ENCODE measurements at places on chromosomes 3 and 15.

- no peak for DNase-seq
These were observed 86.9 kb downstream of the KLF15 start for GRCh38 chr3:126270145-126270811.

DNA sequence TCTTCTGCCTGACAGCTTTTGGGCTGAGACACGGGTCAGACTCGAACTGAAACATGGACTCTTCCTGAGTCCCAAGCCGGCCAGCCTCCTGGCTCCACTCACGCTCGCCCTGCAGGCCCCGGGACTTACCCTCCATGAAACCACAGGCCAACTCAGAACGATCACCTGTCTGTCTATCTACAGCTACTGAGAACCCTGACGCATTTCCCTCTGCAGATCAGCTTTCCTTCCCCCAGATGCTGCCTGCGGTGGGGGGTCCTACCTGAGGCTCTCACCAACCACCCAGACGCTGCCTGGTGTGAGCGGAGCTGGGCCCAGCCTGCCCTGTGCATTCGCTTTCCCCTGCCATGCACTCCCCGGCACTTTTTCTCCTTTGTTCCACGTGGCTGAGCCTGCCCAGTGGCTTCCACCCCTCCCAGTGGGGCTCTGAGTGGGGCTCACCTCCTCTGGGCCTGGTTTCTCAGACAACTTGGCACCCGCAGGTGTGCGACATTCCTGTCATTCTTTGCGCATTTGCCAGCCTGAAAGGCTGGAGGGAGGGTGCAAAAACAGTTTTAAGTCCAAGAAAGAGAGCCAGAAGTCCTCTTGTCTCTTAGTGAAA, 60.2 kb downstream of the PLXNA1 start:
- peak; percentile 7 for DNase-seq

- no peak for DNase-seq
These were observed 492.4 kb downstream of the FHIT start for GRCh38 chr3:60758831-60759230.

GRCh38 chr15:78249131-78249530, 14.8 kb upstream of the ACSBG1 start:
- no peak for DNase-seq

GRCh38 chr3:121883507-121883906, 10.7 kb upstream of the SLC15A2 start:
- DNase-seq: no peak

- no peak for DNase-seq
These were observed 19.5 kb upstream of the CLDN18 start for GRCh38 chr3:137990427-137990826.

GRCh38 chr15:76200083-76200465, 111.2 kb downstream of the ETFA start:
- no peak for DNase-seq

DNA sequence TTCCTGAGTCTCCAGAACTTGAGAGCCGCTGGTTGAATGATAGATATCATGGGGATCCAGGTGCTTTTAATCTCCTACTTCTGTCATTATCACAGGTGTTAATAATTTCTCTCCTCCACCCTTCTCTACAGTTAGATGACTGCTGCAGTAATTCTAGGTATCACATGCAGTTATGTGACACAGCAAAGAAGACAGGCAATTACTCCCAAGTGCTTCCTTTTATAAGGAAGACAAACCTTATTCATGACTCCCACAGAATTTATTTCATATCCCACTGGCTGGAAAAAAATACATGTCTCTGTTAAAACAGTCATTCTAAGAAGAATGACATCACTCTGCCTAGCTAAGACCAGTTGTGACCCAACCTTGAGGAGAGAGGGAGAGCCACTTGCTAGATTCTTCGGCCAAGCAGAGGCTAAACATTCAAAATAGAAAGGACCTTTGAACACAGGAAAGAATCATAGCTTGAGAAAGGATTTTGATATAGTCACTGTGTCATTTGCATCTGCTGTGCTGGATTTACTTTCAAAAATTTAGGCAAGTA, 500.6 kb downstream of the SI start:
- DNase-seq: no peak

DNA sequence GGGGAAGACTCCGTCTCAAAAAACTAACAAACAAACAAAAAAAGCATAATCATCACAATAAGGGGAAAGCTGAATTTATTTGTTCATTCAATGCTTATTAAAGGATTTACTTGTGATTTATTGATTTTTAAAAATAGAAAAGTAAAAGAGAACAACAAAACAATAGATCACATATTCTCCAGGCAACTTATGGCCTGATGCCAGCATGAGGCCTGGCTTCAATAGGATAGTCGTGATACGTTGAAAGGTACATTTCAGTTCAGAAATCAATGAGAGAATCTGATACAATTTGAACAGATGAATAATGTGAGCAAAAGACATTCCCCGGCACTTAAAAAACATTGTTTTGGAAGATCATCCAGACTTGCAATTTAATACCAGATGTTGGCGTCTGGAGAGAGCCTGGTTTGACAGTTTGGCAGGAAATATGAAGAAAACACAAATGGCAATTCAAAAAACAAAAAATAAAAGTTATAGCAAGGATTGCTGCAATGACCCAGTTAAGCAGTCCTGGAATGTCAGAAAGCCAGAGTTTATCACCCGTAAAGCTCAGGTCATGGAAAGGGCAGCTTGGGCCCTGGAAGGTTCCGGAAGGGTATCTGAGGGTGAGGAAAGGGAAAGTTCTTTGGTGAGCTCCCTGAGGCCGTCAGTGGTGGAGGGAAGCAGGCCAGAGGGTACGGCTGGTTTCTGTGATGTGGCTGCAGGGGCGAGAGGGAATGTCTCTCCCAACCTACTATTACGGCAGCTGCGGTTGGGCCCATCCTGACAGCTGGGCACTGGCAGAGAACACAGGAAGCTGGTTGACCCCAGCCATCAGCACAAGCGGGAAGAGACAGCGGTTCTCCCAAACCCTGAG, 230.2 kb upstream of the HES1 start:
- DNase-seq: no peak

DNA sequence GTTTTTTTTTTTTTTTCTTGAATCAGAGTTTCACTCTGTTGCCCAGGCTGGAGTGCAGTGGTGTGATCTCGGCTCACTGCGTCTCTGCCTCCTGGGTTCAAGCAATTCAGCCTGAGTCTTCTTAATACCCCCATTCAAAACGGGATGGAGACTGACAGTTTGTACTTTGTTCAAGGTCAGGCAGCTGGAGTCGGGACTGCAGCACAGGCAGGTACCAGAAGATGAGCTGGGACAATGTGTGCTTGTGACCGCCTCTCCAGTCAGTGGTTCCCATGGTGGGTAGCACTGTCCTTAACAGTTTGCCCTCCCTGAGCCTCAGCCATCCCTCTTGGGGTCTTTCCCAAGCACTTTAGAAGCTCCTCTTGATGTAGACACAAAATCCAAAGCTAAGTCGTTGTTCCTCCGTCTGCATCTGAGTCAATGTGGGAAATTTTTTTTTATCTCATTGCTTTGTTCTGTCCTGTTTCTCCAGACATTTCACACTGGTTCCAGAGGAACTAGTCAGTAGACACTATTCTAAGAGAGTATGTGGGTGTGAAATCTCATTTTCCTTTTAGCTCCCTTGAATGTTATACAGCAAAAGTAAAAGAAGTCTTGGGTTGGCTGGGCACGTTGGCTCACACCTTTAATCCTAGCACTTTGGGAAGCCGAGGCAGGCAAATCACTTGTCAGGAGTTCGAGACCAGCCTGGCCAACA, 5.3 kb upstream of the TTLL13 start:
- no peak for DNase-seq

DNA sequence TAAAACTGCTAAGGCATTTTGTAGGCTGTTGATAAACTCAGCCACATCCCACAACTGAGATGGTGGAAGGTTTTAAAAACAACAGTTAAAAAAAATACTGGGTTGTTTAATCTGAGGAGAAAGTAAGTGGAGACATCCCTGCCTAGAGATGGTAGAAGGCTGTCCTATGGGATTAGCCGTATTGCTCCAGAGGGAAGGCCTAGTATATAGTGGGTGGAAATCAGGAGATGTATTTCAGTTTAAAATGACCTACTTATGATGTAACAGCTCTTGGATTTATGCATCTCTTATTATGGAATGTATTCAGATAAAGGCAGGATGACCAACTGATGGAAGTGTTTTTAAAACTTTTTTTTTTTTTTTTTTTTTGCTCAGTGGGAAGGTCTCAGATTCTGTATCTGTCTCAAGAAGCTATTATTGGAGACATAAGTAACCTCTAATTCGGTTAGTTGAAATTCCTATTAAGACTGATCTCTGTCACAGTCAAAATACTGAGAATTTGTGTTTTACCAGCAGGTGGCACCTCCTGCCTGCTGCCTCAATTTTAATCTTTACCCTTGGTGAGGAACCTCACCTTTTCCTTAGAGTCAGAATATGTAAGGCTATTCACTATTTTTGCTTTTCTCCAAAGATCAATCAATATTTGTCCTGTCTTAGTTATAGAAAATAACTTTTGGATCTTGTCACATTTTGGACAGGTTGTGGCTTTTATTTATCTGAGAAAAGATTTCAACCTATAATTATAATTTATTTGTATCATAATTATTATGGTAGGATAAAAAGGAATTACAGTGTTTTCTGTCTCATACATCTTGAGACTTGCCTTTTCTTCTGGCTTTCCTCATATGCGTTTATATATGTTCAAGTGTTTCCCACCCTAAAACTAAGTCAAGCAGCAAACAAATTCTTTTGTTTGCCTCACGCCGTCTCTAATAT, 63.0 kb downstream of the VPS8 start:
- DNase-seq: peak; percentile 46

DNA sequence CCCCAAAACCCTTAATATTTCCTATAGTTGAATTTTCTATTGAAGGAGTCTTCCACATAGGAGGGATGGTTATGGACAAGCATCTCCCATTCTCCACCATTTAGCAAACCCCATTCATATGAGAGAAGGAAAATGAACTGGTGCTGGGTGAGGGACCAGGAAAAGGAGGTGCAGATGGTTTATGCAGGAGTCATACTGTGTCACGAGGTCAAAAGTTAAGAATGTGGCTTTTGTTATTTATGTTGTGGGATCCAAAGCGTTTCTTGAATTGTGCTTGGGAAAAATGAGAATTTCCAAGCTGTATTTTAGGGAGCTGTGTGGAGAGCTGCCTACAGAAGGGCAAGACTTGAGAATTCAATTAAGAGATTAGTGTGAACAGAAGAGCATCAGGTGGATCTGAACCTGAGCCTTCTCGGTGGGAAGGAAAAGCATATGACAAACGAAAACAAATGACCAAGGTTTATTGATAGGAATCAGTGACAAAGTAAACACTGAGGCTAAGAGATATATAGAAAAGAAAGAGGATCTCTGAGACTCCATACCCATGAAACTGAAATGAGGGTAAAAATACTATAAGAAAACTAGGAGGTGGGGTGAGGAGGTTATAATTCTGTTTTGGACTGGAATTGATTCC, 473.3 kb upstream of the NR2F2 start:
- DNase-seq: no peak
